ENCODE measurements at places on chromosomes 12 and 14.

GRCh38 chr12:90995010-90995409, 9.8 kb downstream of the EPYC start:
- no peak for DNase-seq

GRCh38 chr12:49624921-49625577, 1.7 kb downstream of the PRPF40B start:
- DNase-seq = no peak

DNA sequence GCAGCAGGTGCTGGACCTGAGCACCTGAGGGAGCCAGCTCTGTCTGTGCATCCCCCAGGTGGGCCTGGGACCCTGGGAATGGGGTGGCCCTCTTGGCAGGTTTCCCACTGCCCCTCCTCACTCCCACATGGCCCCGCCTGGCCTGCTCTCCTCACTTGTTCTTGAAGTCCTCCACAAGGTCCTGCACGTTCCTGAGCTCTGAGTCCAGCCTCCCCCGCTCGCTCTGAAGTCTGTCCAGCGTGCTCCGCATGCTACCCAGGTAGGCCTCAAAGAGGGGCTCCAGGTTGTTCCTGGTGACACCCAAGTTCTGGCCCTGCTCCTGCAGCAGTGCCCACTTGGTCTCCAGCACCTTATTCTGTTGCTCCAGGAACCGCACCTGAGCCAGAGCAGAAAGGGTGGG, 2.9 kb downstream of the KRT79 start:
- DNase-seq = no peak

GRCh38 chr12:795305-795704, 42.9 kb downstream of the WNK1 start:
- DNase-seq = peak; percentile 52

- DNase-seq = no peak
These were observed 598.5 kb upstream of the LMO3 start for GRCh38 chr12:17204289-17205054.

- DNase-seq = no peak
These were observed 70.1 kb downstream of the TSPAN9 start for GRCh38 chr12:3147260-3147659.

GRCh38 chr12:32087306-32087705, 19.3 kb upstream of the BICD1 start:
- DNase-seq = no peak

- DNase-seq = no peak
These were observed 76.3 kb downstream of the GRIP1 start for GRCh38 chr12:66602483-66603143.

DNA sequence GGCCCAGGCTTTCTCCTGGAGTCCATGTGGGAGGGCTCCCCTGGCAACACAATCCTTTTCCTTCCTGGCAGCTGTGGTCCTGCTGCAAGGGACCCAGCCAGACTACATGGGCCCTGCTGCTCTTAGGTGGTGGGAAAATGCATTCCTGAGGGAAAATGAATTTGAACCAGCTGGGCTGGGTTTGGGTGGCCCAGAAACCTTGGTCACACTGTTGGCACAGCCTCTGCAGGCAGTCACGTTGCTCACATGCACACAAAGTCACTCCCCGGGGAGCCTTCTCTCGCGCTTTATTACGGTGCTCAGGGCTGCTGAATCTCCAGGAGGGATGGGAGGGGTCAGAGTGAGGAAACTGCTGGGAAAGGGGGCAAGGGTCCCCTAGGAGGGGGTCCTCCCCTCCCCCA, 17.2 kb downstream of the PLEKHG3 start:
- DNase-seq = no peak

GRCh38 chr14:39266525-39266870, 32.8 kb downstream of the MIA2 start:
- DNase-seq = no peak

GRCh38 chr12:25352083-25352918, 101.6 kb upstream of the KRAS start:
- DNase-seq = no peak

GRCh38 chr14:43795600-43796228, 711.4 kb downstream of the FSCB start:
- no peak for DNase-seq

- no peak for DNase-seq
These were observed 33.4 kb downstream of the ACADS start for GRCh38 chr12:120758798-120759590.

- DNase-seq = no peak
These were observed 93.5 kb downstream of the PPP1R12A start for GRCh38 chr12:79841248-79841877.
